Stimulated activated CD8-positive, alpha-beta memory T cell treated with anti-CD3 and anti-CD28 coated beads, Interleukin-7, amount 100 ng/mL, for 4 hours (primary cell): ENCODE measurements at places on chromosomes 5 and 9.

DNA sequence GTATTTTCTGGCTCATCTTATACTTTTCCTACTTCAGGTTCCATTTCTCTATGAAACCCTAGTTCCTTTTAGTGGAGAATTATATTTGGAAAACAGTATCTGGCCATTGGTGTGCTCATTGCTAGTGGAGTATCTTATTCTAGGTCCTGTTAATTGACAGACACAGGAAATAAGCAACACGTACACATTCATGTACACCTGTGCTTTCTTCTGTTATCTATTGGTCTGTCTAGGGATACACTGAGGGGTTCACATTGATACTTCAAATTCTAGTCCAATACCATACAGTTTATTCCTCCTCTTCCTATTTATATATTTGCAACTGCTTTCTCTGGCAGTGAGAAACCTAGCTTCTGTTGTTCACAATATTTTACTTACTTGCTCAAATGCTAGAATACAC lies 110.2 kb downstream of the FER start:
- no peak for DNase-seq

GRCh38 chr5:15948190-15948589 lies 231.4 kb downstream of the MARCHF11 start:
- DNase-seq = no peak

GRCh38 chr5:159498630-159499029 lies 168.3 kb upstream of the IL12B start:
- no peak for DNase-seq

DNA sequence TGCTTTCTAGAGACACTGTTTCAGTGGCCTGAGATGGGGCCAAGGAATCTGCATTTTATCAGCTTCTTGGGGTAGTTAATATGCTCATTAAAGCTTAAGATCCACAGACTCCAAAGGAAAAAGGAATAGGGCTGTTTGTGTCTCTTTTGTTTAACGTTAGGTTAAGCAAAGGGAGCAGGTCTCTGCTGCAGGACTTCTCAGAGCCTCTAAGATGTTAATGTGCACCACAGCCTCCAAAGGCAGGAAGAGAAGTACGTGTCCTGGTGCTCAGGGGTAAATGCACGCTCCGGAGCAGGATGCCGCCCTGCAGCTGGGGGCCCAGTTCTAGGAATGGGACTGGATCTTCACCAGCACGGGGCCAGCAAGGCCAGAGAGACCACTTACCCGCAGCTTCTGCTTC lies 19.6 kb downstream of the SPARC start:
- no peak for DNase-seq

GRCh38 chr5:164027738-164028137 lies 522.3 kb downstream of the MAT2B start:
- DNase-seq = no peak

DNA sequence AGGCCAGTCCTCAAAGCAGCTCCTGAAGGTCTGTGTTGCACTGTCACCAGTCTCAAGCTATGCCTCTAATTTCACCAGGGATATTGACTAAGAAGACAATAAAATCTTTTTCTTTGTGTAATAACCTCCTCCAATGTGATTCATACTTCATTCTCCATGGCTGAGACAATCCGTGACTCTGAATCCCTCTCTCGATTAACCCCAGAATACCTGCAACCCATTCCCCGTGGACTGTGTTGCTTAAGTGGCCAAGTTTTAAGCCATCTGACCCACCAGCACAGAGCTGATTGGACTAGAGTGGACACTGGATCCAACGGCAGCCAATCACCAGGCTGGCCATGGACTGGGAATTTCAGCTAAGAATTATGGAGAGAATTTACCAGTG lies 5.4 kb upstream of the CCIN start:
- no peak for DNase-seq

- no peak for DNase-seq
Measured at GRCh38 chr9:129637102-129637501, 4.8 kb downstream of the ASB6 start.

- no peak for DNase-seq
Measured at GRCh38 chr5:159911349-159911748, 4.9 kb upstream of the ADRA1B start.

GRCh38 chr9:89622933-89623861 lies 18.4 kb downstream of the GADD45G start:
- DNase-seq = no peak

DNA sequence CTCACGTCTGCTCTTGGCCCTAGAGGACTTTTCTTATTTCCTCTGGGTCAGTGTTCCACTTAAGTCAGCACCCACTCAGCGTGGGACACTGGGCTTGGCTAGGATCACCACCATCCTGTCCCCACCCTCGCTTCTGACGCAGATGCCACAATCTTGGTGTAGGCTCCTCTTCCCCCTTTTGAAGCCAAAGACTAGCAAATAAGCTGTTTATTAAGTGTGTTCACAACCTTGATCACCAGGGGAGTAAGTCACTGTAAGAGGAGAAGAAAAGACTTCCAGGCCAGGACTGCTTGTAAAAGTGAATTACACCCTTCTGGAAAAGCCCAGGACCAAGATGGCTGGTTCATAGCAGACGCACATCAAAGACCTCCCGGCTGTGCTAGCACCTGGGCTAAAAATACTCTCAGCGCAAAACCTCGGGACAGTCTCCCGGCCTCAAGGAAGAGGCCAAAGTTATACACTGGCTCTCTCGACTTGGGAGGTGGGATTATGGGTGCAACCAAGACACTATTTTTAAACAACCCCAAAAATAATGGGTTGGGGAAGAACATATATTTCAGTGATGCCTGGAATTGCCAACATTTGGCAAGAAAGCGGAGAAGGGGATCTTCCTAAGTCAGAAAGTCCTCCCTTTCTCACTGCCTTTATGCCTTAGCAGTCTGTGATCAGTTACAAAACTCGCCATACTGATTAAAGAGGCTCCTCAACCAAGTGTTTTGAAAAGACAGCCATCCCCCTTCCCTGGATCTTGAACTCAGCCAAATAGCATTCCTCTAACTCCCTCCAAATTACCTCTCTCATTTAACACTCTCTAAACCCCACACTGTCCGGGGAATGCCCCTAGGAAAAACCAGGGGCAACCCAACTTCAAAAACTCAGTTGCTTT lies 69.4 kb downstream of the RAPGEF1 start:
- DNase-seq = no peak

DNA sequence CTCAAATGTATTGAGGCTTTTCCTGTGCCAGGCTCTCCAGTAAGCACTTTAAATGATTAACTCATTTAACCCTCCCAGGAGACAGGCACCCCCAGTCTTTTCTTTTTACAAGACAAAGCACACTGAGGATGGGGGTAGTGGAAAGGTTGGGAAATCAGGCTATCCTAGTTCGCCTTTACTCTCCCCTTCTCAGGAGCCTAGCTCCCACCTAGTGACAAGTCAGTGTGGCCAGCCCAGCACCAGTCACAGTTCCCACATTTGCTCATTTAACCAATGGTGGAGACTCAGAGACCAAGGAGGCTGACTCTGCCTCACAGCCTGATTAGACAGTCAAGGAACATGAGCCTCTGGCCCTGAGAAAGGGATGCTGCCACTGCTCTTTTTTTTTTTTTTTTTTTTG lies 3.5 kb downstream of the ALDH7A1 start:
- DNase-seq = no peak

- no peak for DNase-seq
Measured at GRCh38 chr5:12023614-12024241, 119.5 kb upstream of the CTNND2 start.

DNA sequence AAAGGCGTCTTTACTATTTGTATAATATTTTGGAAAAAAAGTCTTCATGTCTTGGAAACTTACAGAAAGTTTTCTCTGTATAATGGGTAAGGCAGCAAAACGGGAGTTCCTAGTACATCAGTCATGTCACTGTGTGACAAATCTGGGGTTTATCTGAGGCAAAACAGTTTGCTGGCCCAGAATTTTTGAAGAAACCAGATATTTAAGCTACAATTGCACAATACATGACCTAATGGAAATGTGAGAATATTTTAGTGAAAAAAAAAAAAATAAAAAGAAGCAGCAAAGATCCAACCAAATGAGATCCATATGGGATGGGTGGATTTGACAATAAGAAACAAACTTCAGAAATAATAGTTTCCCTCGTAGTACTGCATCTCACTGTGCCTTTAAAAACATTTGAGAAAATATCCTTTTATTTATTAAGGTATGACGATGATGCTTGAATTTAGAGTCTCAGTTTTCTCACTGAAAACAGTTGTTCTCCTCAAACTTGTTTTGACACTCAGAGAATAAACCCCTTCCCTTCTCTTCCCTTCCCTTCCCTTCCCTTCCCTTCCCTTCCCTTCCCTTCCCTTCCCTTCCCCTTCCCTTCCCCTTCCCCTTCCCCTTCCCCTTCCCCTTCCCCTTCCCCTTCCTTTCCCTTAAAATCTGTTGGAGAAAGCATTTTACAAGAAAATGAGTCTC lies 180.5 kb upstream of the TUT7 start:
- no peak for DNase-seq

DNA sequence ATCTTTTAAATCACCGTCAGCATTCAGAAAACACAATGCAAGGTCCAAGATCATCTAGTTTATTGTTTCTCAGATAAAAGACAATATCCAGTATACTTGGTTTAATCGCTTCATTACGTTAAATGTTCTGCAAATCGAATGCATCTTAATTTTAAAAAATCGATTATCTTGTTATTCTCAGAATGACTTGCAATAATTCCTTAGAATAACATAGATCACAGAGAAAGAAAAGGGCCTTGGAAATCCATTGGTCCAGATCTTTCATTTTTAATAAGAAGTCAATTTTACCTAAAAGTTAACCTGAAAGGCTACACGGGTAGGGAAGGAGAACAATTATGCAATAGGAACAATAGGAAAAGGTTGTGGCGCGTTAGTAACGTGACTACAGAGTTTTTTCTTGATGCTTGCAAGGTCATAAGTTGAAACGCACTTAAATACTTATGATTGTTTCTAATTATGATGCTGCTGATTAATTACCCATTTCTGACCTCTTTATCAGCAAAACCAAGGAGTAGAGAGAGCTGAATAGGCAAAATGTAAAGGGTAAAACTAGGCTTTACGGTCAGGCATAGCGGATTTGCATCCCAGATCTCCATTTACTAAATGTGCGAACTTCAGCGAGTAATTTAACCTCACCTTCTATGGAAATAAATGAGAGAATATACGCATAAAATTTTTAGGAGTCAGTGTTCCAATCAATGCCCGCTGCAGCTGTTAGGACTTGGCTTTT lies 769 bp upstream of the LYRM7 start:
- no peak for DNase-seq

DNA sequence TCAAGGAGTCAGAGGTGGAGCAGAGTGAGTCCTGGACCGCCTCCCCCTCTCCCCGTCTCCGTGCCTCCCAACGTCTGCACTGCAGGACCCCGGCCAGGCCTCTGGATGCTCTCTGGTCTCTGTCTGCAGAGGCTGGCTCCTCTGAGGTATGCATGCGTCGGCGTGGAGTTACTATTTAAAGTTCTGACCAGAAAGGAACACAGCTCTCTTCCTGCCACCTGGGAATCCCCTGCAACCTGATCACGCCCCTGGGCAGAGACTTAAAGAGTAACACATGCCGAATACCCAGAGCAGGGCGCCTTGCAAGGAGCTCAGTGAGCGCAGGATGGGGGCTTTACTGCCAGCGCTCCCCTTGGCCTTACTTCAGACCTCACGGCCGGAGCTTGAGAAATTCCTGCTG lies 16.0 kb downstream of the ANXA6 start:
- DNase-seq = peak; percentile 50

- no peak for DNase-seq
Measured at GRCh38 chr5:112283034-112283582, 136.0 kb downstream of the EPB41L4A start.

DNA sequence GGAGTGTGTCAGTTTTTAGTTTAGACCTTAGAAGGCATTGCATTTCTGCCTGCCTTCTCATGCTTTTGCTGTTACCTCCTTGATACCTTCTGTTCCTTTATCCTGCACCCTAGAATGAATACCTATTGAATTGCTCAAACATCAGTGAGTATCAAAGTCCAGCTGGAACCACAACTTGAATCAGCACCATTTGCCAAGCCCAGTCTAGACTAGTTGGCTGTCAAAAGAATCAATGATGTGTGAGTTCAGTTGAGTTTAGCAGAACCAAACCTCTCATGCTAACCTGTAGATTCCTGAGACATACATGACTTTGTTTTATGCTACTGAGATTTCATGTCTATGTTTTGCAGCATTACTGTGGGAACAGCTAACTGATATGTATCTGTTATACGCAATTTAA lies 116.6 kb downstream of the FAM170A start:
- DNase-seq = no peak

GRCh38 chr9:89293014-89293413 lies 18.0 kb upstream of the CKS2 start:
- DNase-seq = no peak

DNA sequence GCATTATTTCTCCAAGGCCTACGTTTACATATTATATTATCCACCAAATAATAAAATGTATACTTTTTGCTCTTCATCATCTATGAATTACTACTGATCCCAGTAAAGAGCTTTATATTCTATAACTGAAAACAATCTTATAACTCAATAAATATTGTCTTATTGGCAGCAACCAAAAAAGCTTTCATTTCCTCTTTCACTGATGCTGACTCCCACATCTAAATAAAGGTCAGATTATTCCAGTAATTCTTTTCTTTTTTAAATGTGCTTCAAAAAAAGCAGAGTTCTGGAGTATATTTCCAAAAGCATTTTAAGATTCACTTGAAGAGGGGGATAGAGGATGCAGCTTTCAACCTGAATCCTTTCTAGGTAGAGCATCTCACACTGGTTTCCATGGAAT lies 75.3 kb upstream of the NR4A3 start:
- DNase-seq = no peak

DNA sequence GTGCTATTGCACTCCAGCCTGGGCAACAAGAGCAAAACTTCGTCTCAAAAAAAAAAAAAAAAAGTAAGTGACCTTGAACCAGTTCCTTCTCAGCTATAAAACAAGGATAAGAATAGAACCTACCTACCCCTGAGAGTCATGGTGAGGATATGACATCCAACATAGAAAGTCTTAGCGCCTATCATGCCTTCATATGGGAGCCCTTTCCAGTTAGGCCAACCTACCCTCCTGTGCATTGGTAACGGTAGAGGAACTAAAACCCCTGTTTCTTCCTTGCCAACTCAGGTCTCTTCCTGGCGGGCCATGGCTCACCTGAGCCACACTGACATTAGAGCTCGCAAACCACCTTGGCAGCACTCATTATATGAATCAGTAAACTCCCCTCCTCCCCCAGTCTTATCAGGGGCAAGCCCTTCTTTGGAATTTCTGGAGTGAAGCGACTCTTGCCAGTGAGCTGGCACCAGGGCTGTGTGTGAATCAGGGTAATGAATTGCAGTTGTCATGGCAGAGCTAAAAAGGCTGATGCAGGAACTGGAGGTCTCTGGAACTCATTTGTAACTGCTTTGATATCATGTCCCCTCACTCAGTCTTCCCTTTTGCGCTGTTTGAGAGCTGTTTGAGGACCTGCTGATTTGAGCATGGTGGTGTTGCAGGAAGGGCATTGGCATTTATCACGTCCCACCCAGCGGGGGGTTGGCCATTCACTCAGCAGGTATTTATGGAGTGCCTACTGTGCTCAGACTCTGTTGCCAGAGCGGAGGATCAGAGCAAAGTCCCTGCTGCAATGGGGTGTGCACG lies 10.3 kb downstream of the WWC1 start:
- DNase-seq = no peak

- peak; percentile 39 for DNase-seq
Measured at GRCh38 chr9:15211160-15211814, 95.7 kb downstream of the TTC39B start.

- no peak for DNase-seq
Measured at GRCh38 chr9:90259311-90260246, 383.0 kb downstream of the DIRAS2 start.
